ENCODE measurements at places on chromosomes 5 and 9.

- DNase-seq, result peak; percentile 52
Measured at GRCh38 chr5:37840053-37841034, 503 bp upstream of the GDNF start.

GRCh38 chr9:84241817-84242373 is 98.7 kb downstream of the SLC28A3 start:
- no peak for DNase-seq

GRCh38 chr9:7592321-7593316 is 207.0 kb downstream of the DMAC1 start:
- no peak for DNase-seq

GRCh38 chr5:152511531-152512132 is 106.6 kb upstream of the NMUR2 start:
- DNase-seq, result no peak

DNA sequence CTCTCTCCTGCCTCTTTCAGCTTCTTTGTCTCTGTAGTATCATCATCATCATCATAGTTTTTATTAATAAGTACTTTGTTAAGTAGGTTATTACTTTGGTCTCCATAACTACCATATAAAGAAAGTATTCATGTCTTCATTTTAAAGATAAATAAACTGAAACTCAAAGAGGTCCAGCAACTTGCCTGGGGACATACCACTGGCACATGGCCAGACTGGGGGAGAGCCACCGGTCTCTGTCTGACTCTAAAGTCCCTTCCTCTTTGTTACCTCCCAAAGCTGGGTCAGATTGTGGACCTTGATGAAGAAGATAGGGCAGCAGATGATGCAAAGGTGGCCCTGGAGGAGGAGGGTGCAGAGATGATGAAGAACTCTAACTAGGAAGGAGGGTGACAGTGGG is 8.5 kb downstream of the CDX1 start:
- no peak for DNase-seq

GRCh38 chr5:113937301-113937700 is 423.8 kb downstream of the YTHDC2 start:
- DNase-seq, result no peak

- no peak for DNase-seq
Measured at GRCh38 chr5:142412581-142412980, 87.8 kb upstream of the SPRY4 start.

DNA sequence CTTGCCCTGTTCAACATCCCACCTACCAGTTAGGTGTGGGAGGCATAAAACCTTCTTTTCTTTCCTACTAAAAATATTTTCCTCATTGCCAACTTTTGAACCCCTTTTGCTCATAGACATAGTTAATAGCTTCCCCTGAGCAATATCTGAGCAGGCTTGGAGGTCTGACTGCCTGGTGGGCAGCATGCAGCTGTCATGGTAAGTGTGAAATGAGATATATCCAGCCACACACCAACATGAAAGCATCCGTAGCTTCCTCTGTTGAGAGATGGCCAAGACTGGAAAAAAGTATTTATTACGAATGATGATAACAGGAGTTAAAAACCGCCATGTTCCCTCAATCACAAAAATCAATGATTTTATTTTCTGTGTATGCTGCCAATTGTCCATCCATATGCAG is 190.1 kb downstream of the TMEM38B start:
- no peak for DNase-seq

GRCh38 chr9:93071464-93071863 is 13.0 kb downstream of the SUSD3 start:
- no peak for DNase-seq

GRCh38 chr9:34992376-34992951 is 2.9 kb downstream of the DNAJB5 start:
- peak; percentile 17 for DNase-seq

- DNase-seq, result no peak
Measured at GRCh38 chr5:172875505-172876279, 41.6 kb downstream of the ERGIC1 start.

DNA sequence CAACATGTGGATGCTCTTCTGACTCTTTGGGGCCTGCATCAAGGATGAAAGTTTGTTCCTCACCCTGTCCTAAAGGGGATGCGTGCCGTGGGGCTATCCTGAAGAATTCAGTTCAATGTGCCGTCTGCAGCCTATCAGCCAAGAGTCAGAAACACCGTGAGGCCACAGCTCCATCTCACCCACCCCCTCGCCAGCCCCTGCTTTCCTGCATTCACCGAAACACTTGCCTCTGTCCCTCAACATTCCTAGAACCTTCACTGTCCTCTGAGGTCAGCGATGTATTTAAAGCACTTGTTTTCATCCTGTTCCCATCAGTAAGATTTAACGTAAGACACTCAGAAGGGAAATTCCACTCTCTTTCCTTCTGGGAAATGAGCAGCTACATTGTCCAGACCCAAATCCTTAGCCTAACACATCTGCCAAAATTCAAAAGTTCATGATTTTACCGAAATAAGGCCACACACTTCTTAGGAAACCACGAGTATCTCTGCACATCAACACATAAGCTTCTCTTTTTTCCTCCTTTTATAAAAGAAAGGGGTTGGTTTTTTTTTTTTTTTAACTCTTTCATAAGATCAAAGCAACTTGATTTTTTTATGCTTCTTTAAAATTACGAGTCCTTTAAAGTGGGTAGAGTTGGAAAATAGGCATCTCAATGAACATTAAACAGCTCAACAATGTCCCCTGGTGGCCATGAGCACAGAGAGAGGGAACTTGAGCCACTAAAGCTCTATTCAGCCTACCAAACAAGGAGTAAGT is 100.7 kb downstream of the SUSD1 start:
- DNase-seq, result peak; percentile 72

GRCh38 chr5:98721231-98721928 is 52.1 kb upstream of the RGMB start:
- DNase-seq, result no peak

GRCh38 chr9:19145881-19146280 is 18.6 kb upstream of the PLIN2 start:
- no peak for DNase-seq

DNA sequence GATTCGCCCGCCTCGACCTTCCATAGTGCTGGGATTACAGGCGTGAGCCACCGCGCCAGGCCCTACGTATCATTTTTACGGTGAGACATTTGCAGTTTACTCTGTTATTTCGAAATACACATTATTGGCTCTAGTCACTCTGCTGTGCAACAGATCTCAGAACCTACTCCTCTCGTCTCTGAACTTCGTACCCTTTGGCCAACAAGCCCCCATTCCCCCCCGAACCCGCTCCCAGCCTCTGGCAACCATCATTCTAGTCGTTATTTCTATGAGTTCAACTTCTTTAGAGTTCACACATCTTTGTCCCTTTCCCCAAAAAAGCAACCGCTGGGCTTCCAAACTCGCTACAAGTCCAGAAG is 735 bp downstream of the PTGR1 start:
- no peak for DNase-seq

DNA sequence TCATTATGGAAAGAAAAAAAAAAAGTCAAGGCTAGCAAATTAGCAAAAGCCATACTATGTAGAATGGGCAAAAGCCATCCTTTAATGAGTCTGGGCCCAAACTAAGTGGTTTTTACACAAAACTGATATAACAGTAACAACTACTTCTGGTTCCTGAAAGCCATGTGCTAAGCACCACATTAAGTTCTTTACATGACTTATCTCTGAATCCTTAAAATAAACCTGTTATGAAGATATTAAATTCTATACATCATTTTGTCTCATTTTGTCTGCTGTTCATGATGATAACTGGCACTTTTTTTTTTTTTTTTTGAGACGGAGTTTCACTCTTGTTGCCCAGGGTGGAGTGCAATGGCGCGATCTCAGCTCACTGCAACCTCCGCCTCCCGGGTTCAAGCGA is 5.0 kb downstream of the FNIP1 start:
- DNase-seq, result no peak

DNA sequence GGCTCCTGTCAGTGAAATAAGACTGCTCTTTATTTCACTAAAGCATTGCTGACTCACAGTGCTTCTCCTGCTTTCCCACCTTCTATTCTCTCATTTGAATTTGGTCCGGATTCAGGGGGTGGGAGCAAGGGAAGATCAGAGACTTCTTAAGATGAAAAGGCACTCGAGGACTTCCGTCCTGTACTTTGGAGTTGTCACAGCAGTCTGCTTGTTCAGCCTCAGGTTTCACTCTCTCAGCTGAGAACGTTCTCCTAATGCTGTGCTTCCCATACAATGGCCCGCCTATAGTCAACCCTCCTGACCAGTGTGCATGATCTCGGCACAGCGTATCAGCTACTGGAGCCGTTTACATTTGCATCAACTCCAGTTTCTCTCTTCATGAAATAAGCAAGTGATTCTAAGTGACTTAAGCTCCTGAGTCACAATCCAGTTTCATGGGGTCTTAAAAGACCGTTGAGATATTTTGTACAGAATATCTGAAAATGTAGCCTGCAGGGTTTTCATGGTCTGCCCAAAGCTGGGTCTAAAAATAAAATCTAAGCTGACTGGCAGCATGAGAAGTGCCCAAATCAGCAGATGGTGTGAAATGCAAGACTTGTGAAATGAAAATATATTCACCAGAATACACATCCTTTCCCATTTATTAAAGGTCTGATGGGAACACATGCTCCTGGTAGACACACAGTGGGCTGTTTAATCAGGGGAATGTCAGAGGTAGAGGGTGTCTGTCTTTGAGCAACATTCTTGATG is 145.0 kb downstream of the ADCY2 start:
- no peak for DNase-seq

DNA sequence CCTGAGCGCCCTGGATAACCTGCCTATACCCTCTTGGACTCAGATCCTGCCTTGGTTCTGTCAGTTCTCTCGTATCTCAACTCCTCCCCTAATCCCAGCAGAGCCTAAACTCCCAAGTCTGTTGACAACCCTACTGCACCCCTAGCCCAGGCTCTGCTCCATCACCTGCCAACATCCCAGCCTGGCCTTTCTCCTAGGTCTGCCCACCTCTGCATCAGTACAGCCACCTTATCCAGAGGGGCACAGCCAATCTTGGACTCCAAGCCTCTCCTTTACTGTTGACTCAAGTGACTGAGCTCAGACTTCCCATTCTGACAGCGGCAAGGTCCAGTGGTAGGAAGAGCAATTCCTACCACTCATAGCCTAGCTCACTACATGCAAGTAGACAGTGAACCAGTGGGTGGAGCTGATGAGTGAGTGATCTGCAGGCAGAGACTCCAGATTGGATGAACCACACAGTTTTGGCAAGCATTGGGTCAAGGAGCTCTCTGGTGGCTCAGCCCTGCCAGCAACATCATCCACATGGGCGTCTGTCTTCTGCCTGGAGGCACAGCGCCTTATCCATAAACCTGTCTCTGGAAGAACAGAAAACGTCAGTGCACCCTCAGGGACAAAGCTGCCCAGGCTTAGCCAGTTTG is 26.5 kb downstream of the TRMO start:
- no peak for DNase-seq

- no peak for DNase-seq
Measured at GRCh38 chr5:150671509-150672236, 10.6 kb downstream of the MYOZ3 start.

- DNase-seq, result no peak
Measured at GRCh38 chr9:98207606-98208005, 15.2 kb upstream of the CORO2A start.

DNA sequence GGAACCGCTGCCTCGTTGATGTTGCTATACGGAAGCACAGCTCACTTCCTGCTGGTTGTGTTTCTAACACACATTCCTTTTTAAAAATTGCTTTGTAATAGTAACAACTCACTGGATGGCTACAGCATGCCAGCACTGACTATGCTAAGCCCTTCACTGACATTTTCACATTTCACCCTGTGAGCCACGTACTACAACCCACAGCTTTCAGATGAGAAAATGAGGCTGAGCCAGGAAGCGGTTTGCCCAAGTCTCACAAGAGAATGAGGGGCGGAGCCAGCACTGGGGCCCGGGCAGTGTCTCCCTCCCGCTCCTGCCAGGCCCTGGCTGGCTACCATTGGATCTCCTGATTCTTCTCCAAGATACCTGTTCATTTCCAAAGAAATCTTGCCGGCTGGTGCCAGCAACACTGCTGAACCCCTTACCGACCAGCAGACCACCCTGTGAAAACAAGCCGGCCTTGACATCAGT is 38.3 kb downstream of the FAM78A start:
- peak; percentile 36 for DNase-seq

- no peak for DNase-seq
Measured at GRCh38 chr5:169146158-169146557, 154.8 kb downstream of the SLIT3 start.

Data from midbrain (tissue), 1 donor.